ENCODE measurements at places on chromosomes 2 and 18.
A peak's percentile ranks its signal among the peaks of the same experiment; 100 is the strongest.

- no peak for DNase-seq
Observed at GRCh38 chr18:35245719-35246317, 5.0 kb downstream of the ZNF397 start.

GRCh38 chr2:205869439-205869838 is 187.1 kb downstream of the NRP2 start:
- no peak for DNase-seq

DNA sequence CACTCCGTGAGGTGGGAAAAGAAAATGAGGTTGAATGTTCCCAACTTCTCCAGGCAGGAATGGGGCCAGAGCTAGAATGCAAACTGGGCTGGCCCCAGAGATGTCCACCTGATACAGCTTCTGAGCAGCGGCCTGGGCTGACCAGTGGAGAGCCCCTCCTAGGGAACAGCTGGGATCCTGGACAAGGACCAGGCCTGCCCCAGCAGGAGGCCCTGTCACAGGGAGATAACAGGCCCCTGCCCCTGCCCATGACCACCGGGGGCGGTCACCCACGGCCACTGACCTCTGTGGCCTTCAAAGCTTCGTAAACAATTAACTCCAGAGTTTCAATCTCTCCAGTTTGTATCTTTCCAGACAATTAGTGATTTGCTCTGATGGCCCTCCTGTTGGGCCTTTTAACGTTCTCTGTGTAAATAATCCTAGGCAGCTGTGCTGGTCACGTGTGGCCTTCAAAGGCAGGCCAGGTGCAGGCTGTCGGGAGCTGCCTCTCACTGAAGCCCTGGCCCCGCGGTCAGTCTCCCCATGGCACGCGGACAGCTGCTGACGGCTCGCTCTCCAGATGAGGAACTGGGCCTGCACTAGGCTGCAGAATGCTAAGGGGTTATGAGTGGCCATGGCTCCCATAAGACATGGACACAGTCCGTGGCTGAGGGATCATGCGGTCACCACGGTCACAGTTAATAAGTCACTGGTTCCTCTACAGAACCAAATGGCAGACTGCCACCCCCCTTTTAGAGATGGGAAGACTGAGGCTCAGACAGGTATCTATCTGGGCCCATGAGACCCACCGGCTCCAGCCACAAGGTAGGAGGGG is 9.2 kb downstream of the HS6ST1 start:
- DNase-seq = peak; percentile 86

GRCh38 chr18:55317864-55318263 is 270.1 kb downstream of the TCF4 start:
- DNase-seq = no peak

GRCh38 chr18:5710676-5711075 is 166.9 kb upstream of the EPB41L3 start:
- no peak for DNase-seq

GRCh38 chr2:106160786-106161261 is 33.3 kb downstream of the UXS1 start:
- no peak for DNase-seq

DNA sequence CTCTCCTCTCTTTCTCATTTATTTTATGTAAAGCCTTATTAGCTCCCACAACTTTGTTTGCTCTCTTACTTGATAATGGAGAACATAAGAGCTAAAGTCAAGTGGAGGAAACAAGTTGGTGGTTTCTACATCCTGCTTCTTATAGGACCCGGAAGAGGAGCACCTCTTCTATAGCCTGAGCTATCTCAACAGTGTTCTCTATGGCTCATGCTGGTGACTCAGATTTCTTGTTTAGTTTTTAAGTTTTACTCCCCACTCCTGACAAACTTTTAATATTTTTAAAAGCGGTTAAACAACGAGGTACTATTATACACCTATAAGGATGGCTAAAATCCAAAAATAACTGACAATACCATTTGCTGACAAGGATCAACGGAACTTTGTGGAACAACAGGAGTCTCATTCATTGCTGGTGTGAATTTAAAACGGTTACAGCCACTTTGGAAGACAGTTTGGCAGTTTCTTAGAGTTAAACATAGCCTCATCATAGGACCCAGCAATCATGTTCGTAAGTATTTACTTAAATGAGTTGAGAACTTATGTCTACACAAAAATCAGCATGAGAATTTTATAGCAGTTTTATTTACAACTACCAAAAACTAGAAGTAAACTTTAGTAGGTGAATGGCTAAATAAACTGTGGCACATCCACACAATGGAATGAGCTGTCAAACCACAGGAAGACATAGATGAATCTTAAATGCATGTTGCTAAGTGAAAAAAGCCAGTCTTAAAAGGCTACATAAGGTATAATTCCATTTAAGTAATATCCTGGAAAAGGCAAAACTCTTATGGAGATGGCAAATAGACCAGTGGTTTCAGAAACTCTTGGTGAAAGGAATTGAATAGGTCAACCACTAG is 12.7 kb upstream of the CDC42EP3 start:
- no peak for DNase-seq

DNA sequence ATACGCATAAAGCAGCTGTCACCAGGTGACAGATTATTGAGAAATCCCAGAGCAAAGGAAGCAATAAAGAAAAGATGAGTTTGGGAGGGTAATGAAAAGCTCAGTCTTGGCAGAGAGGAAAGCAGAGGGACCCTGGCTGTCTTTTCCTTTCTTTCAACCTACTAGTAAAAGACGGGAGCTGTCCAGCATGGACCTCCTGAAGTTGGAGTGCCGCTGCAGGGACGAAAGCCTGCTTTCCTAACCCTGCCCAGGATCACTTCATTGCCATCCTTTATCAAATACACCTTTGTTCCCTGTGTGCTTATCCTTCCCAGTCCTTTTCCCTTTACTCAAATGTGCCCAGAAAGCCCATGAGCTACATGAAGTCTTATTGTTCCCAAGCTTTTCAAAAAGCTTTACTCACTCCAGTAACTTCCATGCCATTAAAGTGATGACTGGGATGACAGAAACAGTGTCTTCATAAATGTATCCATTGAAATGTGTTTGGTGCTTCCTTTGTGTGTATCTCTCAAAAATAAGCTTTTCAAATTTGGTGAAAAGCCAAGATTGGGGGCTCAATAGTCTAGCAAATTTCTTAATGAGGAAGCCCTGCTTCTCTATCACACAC is 3.7 kb upstream of the SPR start:
- no peak for DNase-seq

- DNase-seq = no peak
Observed at GRCh38 chr2:26081556-26081955, 47.7 kb downstream of the RAB10 start.
